Left ventricle myocardium inferior (tissue), 1 donor: ENCODE measurements at places on chromosomes 2 and 18.

- no peak for DNase-seq
These were observed 138.5 kb downstream of the MEP1B start for GRCh38 chr18:32328379-32328778.

DNA sequence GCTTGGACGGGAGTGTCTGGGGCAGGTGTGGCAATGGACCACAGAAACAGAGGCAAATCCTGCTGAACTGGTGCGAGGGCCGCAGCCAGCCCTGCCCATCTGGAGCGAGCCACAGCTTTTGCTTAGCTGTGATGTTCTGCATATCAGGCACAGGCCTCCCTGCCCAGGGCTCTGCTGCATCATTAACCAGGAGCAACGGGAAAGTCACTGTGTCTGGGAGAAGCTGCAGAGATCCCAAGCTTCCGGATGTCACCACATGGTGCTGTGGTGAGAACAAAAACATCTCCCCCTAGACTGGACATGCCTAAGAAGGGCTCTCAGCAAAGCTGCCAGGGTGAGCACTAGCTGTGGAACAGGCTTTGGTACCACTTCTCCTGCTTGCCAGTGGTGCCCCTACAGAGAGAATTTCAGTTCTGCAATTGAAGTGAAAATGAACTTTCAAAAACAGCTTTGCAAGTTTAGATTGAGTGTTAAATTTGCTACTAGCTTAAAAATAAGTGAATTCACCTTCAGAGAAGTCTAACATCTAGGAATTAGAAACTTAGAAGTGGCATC is 172.9 kb upstream of the MYT1L start:
- DNase-seq: no peak

- DNase-seq: no peak
These were observed 67.6 kb downstream of the RALBP1 start for GRCh38 chr18:9542924-9543323.

DNA sequence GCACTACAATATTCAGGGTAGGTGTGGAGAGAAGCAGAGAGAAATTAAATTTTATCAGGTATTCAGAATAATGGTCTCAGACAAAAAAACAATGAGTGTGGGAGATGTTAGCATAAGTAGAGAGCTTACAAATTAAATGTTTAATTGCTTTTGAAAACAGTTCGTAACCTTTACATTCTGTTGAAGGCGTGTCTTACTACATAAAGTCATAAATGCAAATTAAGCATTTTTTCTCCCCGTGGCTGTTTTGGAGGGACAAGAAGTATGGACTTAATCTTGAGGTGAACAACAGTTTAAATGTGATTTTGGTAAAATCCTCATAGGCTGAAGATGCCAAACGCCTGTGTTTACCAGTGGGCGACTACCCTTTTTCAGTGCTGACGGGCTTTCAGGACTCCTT is 55.8 kb downstream of the OXER1 start:
- DNase-seq: no peak

DNA sequence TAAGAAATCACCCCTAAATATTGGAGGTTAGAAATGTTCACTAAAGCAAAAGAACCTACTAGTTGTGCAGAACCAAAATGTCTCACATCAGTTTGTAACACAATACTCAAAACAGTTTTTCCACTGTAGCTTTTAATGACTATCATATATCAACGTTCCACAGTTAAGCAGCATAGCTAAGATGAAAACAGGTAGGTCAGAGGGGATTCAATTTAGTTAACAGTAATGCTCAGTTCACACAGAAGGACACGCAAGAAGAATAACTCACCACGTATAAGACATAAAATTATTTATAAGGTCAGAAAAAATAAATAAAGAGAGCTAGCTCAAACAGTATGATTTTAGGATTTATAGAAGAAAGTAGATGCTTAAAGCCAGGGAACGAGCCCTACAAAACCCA is 118.9 kb upstream of the CCDC150 start:
- no peak for DNase-seq

GRCh38 chr2:155905657-155906056 is 426.9 kb downstream of the NR4A2 start:
- no peak for DNase-seq

- no peak for DNase-seq
These were observed 28.7 kb downstream of the ELP2 start for GRCh38 chr18:36158266-36158867.

- no peak for DNase-seq
These were observed 104.2 kb downstream of the ASAP2 start for GRCh38 chr2:9310798-9311197.

GRCh38 chr18:4384932-4385331 is 70.2 kb downstream of the DLGAP1 start:
- DNase-seq: no peak

GRCh38 chr2:29218071-29218470 is 102.9 kb downstream of the CLIP4 start:
- no peak for DNase-seq

DNA sequence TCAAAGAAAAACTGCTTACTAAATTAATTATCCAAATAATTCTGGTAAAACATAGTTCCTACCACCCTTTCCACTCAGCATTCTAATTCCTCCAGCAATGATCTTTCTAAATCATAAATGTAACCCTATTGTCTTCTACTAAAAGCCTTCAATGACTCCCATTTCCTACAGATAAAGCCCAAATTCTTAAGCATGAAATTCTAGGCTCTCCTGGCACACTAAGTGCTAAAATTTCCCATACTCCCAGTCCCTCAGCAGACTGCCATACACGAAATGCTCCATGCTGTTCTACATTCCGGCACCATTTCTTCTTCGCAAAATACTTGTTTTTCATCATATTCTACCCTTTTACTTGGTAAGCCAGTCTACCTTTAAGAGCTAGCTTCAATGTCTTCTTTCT is 96.9 kb downstream of the CHN1 start:
- DNase-seq: no peak

DNA sequence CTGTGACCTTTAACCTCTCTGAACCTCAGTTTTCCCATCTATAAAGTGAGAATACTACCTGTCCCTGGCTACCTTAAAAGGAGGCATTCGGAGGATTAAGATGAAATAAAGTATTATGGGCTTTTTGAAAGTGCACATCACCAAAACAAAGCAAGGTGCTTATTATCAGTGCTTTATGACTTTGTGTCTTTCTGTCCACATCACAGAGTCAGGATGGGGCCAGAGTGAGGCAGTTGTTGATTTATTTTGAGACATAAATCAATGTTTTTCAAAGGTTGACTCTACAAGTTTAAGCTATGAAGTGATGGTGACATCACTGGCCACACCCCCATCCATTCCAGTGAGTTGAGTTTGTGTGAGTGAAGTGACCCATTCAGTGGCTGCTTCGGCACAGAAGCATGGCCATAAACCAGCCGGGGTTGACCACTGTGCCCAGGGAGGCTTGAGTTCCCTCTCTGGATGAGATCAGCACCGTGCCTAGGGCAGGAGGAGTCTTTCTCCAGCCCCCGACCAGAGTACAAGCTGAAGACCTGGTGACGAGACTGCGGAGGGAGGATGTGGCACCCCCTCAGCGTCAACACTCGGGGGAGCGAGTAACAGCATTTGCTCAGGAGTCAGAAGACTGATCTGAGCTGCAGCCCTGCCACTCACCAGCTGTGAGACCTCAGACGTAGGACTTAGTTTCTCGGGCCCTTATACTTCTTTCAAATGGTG is 89.0 kb upstream of the PPP1CB start:
- DNase-seq: no peak

DNA sequence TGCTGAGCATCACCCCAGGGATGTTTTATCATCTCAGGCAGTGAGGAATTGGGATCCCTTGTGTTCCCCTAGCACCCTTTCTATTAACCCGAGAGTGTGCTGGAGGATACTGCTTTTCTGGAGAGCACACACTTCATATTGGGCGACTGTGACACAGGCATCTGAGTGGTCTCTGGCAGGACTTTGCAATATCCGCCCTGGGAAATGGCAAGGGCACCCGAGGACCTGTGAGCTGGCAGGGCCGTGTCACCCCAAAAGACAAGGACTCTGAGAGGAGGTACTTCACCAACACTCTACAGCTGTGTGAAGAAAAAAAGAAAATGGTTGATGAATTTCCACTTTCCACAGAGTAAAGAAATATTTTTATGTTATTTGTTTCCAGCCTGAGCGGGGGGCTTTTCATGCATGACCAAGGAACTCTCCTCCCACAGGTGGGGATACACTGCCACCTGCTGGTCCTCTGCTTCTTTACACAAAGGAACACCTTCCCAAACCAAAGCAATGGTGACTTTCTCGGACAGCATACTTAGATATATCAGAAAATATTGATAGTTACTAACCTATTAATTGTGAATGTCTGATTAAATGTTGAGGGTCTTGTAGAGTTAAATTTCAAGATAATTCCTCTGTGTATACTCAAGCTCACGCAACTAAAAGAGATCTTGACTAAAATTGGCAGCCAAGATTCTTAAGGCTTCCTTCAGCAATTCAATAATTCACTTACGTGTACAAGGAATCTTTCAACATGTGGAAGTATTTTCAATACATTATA is 45.9 kb upstream of the REG3G start:
- DNase-seq: no peak

- no peak for DNase-seq
These were observed 82.4 kb upstream of the CAVIN2 start for GRCh38 chr2:191929288-191929687.

GRCh38 chr2:192775459-192776262 is 580.9 kb upstream of the TMEFF2 start:
- DNase-seq: no peak

DNA sequence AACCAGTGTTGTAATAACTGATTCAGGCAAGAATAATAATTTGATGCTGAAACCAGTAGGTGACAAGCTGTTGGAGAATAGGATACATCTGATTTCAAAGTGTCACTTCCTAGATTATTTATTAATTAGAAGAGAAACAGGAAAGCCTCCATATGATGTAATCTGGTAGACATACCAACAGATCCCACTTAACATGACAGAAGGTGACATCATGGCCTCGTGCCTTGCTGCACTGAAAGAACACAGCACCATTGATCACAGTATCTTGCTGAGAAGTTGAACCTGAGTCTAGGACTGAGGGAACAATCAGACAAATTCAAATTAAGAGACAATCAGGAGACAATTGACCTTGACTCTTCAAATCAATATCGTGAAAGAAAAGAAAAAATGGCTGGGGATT is 131.6 kb upstream of the DLGAP1 start:
- no peak for DNase-seq

GRCh38 chr2:207141386-207141785 is 24.4 kb downstream of the KLF7 start:
- no peak for DNase-seq

DNA sequence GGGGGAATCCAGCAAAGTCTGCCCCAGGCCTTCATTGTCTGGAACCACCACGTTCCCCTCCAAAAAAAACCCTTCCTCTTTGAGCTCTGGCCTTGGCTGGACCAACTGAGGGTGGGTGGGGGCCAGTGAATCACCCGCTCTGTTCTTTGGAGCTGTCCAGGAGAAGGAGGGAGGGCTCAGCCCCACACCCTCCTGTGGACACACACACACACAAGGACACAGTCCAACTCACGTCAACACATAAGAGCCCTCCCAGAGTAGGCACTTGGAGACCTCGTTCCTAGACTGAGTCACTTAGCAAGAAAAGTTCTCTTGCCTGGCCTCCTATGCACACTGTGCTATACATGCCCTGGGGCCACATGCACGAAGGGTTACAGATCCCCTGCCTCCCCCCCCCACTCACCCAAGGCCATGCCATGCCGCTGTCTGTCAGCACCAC is 1.2 kb upstream of the TNS1 start:
- DNase-seq: peak; percentile 86

DNA sequence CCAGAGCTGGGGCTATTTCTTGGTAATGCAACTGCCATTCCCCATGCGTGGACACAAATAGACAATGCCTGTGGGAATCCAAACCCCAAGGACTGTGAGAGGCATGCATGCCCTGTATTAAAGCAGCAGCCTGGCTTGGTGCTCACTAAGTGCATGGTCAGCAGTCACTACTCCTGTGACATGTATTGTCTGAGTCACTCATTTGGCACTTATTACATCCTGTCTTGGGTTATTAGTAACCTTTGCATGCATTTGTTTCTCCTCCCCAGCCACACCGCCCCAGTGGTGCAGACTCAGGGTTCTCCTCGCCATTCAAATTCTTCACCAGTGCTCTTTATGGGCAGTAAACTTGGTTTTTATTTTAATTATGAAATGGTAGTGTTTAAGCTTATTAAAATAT is 30.2 kb downstream of the PRKCE start:
- no peak for DNase-seq

DNA sequence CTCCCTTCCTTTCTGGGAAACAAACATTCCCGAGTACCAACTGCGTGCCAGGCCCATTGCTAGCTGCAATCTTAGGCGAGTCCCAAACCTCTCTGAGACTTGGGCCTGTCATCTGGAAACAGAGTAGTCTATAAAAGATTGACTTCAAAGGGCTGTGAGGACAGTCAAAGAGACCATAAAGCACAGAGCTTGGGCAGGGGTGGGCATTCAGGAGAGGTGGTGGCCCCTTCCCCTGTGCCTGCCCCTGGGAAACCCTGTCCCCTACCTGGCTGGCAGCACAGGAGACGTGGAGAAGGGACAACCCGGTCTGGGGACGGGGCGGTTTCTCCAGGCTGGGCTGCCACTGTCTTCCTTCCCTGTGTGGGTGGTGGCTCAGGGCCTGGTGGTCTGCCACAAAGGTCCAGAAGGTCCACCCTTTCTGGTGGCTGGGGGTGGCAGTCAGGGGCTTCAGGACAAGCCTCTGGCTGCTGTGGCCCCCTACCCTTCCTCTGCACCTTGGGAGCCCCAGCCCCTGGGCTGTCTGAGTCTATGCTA is 33.9 kb upstream of the FOSL2 start:
- no peak for DNase-seq

DNA sequence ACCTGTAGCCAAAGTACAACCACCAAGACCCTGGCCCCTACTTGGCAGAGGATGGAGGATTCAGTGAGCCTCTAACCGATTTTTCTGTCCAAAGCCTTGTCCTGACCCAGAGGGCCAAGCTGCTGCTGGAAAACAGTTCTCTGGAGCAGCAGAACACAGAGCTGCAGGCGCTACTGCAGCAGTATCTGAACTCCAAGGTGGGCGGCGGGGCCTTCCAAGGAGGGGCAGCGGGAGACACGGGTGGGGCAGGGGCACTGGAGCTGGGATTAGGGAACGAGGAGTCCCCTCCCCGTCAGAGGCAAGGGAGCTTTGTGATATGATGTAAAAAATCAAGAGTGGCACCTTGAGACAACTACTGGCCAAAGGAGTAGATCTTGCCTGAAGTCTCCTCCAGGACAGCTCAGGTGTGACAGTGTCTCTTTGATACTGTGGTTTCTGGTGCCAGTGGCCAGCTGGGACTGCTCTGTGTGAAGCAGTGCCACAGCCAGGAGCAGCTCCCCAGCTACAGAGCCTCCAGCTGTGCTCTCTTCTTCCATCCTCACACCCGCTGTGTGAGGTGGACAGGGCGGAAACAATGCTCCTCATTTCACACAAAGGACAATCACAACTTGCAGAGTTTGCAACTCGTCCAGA is 22.8 kb downstream of the OTOF start:
- no peak for DNase-seq

- DNase-seq: no peak
These were observed 197.5 kb upstream of the NRP2 start for GRCh38 chr2:205484764-205485163.

DNA sequence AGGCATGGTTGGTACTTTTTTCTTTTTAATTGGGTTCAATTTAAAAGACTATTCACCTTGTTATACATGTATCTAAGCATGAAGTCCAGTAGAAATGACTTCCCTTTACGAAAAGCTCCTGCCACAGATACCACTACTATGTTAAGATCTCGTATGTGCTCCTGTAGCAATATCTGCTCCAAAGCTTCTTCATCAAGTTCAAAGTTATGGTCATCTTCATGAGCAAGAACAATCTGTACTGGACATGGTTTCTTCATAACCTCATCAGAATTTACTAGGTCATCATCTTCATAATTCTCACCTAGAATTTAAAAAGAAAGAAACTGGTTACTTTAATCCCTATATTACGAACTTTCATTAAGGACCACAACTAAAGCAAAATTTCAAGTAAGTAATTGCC is 33.9 kb downstream of the ATL2 start:
- no peak for DNase-seq
